ENCODE measurements at places on chromosomes 1 and 21. TPM values are rescaled to one million over a fixed set of nuclear protein-coding genes. Genes with fewer than 3 reads are reported as not detected.

GRCh38 chr1:41647221-41648135 lies 163.0 kb upstream of the EDN2 start:
- no peaks in the 10 kb centered on the region for H3K36me3 ChIP-seq
- H3K4me3 ChIP-seq = no peak overlapping the region
- no peak overlapping the region for H3K27ac ChIP-seq
- H3K27me3 ChIP-seq = no peaks in the 10 kb centered on the region
- H3K4me1 ChIP-seq = no peaks in the 10 kb centered on the region

- no peaks in the 10 kb centered on the region for H3K36me3 ChIP-seq
- no peak for DNase-seq
- no peak overlapping the region for H3K4me3 ChIP-seq
These were observed 17.6 kb downstream of the FCRL4 start for GRCh38 chr1:157580179-157580827.

GRCh38 chr1:53046930-53047329 lies 15.1 kb upstream of the PODN start:
- H3K27me3 ChIP-seq = no peaks in the 10 kb centered on the region
- no peaks in the 10 kb centered on the region for H3K4me1 ChIP-seq
- no peaks in the 10 kb centered on the region for H3K36me3 ChIP-seq
- H3K4me3 ChIP-seq = no peak overlapping the region
- H3K27ac ChIP-seq = no peak overlapping the region
- no peak for DNase-seq

DNA sequence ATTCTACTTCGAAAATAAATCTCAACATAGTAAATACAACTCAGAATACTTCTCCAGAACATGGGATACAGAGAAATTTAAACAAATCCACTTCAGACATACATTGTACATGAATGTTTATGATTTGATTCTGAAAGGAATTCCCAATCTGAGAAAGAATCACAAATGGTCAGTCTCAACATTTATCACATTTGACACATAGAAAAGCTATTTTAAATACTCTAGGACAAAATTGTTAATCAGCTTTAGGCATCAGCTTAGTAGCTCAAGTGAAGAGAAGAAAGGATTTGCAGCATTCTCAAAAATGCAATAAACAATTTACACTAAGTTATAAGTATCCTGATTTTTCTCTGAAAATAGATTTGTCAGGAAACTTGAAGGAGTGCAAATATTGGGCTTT lies 184.8 kb downstream of the PTPRC start:
- no peak overlapping the region for H3K27ac ChIP-seq
- no peaks in the 10 kb centered on the region for H3K27me3 ChIP-seq
- no peaks in the 10 kb centered on the region for H3K36me3 ChIP-seq
- no peaks in the 10 kb centered on the region for H3K4me1 ChIP-seq
- H3K4me3 ChIP-seq = no peak overlapping the region
- no peak for DNase-seq

- no peak overlapping the region for H3K27ac ChIP-seq
- DNase-seq = no peak
- H3K27me3 ChIP-seq = no peaks in the 10 kb centered on the region
- H3K4me1 ChIP-seq = no peaks in the 10 kb centered on the region
These were observed 12.4 kb downstream of the MOV10 start for GRCh38 chr1:112686835-112687234.

The SELL gene
- 2.6 TPM for total RNA-seq

- no peaks in the 10 kb centered on the region for H3K27me3 ChIP-seq
- H3K4me3 ChIP-seq = no peak overlapping the region
- no peak for DNase-seq
- no peaks in the 10 kb centered on the region for H3K36me3 ChIP-seq
- H3K27ac ChIP-seq = no peak overlapping the region
These were observed 150.2 kb downstream of the FOXD2 start for GRCh38 chr1:47587891-47588582.

- no peaks in the 10 kb centered on the region for H3K4me1 ChIP-seq
- DNase-seq = no peak
- H3K4me3 ChIP-seq = no peak overlapping the region
These were observed 8.9 kb downstream of the EPHA10 start for GRCh38 chr1:37755951-37756560.

DNA sequence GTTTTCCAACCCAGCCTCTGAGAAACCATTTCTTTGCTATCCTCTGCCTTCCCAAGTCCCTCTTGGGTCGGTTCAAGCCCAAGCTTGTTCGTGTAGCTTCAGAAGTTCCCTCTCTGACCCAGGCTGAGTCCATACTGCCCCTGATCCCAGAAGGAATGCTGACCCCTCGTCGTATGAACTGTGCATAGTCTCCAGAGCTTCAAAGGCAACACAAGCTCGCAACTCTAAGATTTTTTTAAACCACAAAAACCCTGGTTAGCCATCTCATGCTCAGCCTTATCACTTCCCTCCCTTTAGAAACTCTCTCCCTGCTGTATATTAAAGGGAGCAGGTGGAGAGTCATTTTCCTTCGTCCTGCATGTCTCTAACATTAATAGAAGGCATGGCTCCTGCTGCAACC lies 23.8 kb downstream of the EIF2D start:
- H3K4me3 ChIP-seq = no peak overlapping the region
- no peaks in the 10 kb centered on the region for H3K36me3 ChIP-seq
- DNase-seq = no peak

The PTPN22 gene
- 2.3 TPM for total RNA-seq

DNA sequence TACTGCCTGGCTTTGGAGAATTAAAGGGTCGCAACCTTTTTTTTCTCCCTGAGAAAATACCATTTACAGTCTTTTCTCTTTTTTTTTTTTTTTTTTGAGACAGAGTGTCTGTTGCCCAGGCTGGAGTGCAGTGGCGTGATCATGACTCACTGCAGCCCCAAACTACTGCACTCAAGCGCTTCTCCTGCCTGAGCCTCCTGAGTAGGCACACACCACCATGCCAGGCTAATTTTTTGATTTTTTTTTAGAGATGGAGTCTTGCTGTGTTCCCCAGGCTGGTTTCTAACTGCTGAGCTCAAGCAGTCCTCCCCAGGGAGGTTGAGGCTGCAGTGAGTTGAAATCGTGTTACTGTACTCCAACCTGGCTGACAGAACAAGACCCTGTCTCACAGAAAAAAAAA lies 24.6 kb downstream of the UBE4B start:
- peak; percentile 54 for DNase-seq
- peak overlapping the region; percentile 85 for H3K27ac ChIP-seq
- H3K4me1 ChIP-seq = peaks cover 5% of the 10 kb centered on the region
- H3K27me3 ChIP-seq = no peaks in the 10 kb centered on the region

DNA sequence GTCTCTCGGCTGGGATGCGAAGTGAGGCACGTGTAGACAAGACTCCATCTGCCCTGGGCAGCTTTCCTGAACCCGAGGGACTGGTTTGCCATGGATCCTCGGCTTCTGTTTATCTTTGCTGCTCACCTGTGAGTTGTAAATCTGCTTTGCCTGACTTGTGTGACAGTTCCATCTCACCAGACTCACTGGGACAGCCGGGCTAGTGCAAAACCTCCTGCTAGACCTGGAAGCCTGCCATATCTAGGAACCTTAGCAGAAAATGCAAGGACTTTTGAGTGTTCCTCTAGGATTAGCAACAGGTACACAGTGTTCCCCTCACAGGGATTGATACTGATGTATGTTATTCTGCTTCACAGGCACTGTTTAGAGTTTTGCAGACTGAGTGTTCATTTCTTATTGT lies 218.6 kb downstream of the URB2 start:
- no peak overlapping the region for H3K4me3 ChIP-seq
- H3K4me1 ChIP-seq = no peaks in the 10 kb centered on the region
- peak; percentile 24 for DNase-seq
- H3K27me3 ChIP-seq = no peaks in the 10 kb centered on the region
- peak overlapping the region; percentile 66 for H3K27ac ChIP-seq
- no peaks in the 10 kb centered on the region for H3K36me3 ChIP-seq

DNA sequence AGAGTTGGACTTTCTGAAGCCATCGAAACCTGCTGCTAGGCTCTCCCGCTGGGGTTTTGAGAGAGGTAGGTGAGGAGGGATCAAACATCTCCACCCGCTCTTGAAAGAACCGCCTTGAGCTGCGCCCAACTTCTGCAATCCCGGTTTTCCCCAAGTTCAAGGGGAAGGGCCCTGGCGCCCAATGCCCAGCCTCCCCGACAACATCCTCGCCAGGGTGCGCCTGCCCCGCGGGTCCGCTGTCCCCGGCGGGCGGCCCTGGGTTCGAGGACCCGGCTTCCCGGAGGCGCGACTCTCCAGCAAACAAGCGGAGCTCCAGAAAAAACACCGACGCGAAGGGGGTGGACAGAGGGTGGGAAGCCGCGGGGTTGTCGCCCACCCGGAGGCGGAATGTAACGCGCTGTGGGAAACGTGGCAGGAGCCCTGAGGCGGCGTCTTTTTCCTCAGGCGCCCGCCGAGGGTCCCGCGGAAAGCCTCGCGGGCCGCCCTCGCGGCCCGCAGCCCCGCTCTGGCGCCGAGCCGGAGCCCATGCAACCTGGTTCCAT lies 607 bp downstream of the BTG3 start:
- peak overlapping the region; percentile 91 for H3K27ac ChIP-seq
- H3K36me3 ChIP-seq = no peaks in the 10 kb centered on the region
- peak; percentile 35 for DNase-seq
- H3K4me1 ChIP-seq = no peaks in the 10 kb centered on the region
- H3K4me3 ChIP-seq = peak overlapping the region; percentile 77
- no peaks in the 10 kb centered on the region for H3K27me3 ChIP-seq

DNA sequence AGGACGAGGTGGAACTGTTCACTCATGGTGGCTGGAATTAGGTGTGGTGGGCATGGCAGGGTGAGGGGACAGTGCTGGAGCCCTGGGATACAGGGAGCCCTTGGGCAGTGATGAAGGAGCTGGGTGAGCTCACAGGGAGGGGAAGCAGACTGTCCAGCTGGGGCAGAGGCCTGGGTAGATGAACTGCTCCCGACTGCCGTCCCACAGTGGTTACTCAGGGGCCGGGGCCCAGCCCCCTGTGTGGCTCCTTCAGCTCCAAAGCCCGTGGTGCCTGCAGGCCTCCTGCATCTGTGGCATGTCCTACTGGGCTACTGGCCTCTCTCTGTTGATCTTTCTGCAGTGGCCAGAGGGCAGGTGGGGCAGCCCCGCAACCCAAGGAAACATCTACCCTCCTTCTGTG lies 661.1 kb downstream of the NPHP4 start:
- no peak overlapping the region for H3K4me3 ChIP-seq
- H3K27me3 ChIP-seq = no peaks in the 10 kb centered on the region
- no peaks in the 10 kb centered on the region for H3K4me1 ChIP-seq
- H3K27ac ChIP-seq = no peak overlapping the region
- no peaks in the 10 kb centered on the region for H3K36me3 ChIP-seq

Data from uterus (tissue), 4 donors.